Stimulated activated CD8-positive, alpha-beta memory T cell treated with anti-CD3 and anti-CD28 coated beads, Interleukin-4, amount 100 ng/mL, for 4 hours (primary cell): ENCODE measurements at places on chromosomes 11 and 22.

DNA sequence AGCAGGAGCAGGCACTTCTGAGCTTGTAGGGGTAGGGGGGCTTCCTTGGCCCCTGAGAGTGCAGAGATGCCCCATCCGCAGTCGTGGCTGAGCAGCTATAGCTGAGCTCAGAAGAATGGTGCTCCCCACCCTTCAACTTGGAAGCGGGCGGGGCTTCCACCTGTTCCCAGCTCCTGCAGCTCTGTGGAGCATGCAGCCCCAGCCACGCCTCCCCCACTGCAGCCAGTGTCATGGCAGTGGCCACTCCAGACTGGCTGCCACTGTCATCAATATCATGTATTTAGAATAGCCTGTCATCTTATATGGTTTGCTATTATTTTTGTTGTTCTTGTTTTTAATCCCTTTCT lies 213.1 kb downstream of the LRRC4C start:
- DNase-seq = no peak

- DNase-seq = peak; percentile 73
Observed at GRCh38 chr22:30287648-30288418, 1.5 kb downstream of the CASTOR1 start.

- DNase-seq = no peak
Observed at GRCh38 chr22:37186997-37187522, 987 bp downstream of the C1QTNF6 start.

DNA sequence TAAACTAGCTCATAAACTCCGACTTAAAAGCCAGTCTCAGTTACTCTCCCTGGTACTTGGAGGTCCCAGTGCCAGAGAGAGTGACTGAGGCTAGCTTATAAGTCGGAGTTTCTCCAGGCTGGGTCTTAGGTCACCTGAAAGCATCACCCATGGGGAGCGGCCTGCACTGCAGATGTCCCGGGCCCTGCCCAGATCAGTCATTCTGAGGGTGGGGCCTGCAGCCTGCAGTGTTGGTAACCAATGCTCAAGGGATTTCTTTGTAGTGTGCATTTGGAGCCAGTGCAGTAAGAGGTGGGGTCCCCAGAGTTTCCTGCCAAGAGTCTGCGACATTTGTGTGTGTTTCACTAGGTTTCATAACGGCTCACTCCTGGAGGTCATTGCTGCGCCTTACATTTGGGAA lies 14.8 kb downstream of the TAB1 start:
- DNase-seq = no peak

DNA sequence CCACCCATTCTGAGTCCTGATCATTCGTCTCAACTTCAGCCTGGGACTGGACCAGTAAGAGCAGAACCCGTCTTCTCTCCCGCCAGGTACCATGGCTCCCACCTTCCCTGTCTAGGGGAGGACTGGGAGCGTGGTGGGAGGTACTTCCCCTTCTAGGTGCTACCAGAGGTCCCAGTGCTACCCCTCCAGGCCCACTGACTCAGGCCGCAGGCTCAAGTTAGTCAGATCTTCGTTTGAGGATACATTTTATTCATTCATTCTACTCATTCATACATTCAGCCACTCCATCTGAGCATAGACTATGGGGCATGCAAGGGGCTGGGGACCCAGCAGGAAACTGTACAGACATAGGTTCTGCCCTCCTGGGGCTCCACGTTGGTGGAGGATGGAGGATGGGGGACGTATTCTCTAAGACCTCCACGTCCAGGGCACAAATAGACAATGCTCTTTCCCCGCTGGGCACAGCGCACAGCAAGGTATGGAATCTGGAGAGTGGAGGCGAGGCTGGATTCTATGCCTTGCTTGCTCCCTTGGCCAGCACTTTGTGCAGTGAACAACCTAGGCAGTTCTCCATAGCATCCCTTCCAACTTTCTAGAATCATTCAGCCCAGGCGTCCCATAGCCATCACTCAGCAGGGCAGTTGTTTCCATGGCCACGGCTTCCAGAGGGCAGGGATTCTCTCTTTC lies 1.0 kb upstream of the RAB3IL1 start:
- DNase-seq = no peak

- DNase-seq = no peak
Observed at GRCh38 chr11:68979931-68980775, 633 bp downstream of the MRGPRD start.

DNA sequence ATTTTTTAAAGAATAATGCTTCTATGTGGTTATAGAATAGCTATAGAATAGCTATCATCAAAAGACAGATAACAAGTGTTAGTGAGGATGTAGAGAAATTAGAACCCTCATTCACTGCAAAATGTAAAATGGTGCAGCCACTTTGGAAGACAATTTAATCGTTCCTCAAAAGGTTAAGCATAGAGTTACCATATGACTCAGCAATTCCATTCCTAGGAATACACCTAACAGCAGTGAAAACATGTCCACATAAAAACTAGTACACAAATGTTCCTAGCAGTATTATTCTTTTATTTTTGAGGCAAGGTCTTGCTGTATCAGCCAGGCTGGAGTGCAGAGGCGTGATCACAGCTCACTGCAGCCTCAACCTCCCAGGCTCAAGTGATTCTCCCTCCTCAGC lies 34.0 kb downstream of the RTL6 start:
- no peak for DNase-seq

- no peak for DNase-seq
Observed at GRCh38 chr22:31046539-31047226, 34.4 kb upstream of the SMTN start.

DNA sequence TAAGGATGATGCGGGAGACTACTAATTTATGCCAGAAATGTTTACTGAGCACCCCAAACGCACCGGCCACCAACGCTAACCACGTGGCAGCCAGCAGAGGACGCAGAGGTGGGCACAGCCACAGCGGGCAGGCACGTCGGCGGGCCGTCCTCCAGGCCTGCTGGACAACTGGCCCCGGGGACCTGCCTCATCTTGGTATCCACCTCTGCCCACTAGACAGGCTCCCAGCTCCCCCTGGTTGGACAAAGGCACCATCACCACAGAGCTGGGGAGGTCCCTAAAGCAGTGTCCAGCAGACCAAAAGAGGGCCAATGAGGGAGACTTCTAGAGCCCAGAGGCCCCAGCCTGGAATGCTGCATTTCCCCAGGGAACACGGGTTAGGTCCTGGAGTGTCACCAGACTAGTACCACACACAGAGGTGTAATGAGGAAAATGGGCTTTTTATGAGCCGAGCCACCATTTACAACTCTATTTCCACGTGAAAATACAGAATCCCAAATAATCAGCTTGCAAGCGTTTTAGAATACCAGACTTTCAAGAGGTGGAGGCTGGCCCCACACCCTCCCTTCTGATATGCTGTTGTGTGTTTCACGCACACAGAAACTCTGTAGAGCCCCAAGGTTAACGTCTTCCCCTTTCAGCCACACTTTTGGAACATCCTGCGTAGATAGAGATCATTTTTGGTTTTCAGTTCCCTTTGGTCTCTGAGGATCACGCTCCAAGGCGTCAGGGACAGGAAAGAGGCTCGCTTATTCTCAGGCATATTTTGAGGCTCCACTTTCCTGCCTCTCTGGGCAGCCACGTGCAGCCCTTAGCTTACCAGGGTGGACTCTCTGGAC lies 23.7 kb upstream of the BID start:
- no peak for DNase-seq

DNA sequence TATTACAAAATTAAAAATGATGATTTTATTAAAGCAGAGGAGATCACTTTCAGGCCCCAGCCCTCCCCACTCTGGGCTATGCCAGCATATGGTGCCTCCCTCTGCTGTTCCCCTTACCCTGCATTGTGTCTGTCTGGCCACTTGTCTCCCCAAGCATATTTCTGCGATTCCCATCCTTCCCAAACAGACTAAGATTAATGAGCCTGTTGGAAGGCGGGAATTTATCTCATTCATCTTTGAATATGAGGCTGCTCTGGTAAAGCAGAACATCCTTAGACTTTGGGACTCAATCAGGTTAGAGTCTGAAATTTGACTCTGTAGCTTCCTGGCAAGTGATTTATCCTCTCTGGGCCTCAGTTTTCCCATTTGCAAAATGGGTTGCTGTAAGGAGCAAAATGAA lies 25.7 kb downstream of the AMPD3 start:
- DNase-seq = no peak

DNA sequence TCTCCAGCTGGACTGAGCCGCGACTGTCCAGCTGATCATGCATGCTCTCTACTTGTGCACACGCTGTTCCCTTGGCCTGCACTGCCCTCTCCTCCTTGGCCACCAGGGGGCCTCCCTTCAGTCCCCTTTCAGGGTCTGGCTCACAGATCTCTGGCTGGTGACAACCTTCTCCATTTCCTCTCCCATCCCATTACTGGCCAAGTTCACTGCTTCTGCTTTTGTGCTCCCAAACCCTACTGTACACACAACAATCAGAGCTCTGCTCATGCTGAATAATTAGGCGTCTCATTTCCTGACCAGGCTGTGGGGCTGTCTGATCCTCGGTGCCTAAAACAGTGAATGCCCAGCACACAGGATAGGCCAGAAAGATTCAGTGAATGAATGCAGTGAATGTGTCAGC lies 224.0 kb upstream of the NARS2 start:
- no peak for DNase-seq

DNA sequence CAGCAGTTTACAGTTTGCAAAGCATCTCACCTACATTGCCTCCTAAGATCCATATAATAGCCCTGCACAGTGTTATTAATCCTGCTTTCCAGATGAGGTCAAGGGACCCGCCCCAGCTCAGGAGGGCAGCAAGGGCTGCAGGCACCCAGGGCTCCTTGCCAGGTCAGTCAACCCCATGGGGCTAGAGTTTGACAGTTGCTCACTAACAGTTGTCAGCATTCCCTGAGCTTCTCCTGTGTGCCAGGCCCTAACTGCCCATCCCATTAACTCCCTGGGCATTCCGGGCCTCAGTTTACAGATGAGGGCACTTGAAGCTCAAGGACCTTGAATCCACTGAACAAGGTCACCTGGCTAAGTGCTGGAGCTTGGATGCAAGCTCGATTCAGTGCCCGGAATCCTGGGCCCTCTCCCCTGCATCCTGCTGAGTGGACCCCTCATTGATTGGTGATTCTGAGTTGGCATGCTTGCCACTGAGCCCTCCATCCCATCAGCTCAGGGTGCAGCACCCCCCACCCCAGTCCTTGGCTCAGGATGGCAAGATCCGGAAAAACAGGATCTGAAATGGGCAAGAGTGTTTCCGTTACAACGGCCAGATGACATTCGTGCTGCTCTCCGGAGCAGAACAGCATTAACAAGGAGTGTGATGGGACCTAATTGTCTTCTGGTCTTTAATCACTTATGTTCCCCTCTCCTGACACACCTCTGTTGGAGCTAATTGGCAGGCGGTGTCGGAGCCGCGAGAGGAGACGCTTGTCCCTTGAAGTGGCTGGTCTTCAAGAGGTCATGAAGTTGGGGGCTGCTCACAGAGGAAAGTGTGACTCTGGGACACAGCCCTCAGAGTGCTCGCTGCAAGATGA lies 87.4 kb upstream of the SHISAL1 start:
- no peak for DNase-seq

GRCh38 chr22:36424901-36425579 lies 37.3 kb upstream of the MYH9 start:
- no peak for DNase-seq

GRCh38 chr11:96054870-96055705 lies 131.2 kb upstream of the MTMR2 start:
- no peak for DNase-seq

DNA sequence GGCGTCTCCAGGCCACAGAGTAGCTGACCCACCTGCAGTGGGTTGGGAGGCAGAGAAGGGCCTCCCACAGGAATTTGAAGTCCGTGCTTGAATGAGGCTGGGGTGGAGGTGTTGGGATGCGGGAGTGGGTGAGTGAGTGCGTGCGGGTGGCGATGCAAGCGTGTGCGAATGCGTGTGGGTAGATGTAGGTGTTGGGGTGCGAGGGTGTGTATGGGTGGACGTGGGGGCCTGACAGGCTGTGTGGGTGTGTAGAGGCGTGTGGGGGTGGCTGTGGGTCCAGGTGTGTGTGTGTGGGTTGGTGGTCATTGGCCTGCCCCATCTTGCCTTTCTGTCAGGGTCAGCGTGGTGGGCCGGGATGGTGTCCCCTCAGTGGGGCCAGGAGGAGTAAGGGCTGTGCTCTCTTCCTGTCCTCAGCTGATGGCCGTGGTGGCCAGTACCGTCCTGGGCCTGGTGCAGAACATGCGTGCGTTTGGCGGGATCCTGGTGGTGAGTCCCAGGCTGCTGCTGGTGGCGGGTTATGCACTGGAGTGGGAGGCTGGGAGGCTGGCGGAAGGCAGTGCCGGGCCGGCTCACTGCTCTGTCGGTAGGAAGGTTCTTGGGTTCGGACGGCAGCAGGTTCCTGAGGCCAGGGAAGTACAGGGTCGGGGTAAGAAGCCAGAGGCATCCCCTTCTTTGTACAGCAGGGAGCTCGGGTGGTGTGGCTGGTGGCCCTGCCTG lies 35.0 kb downstream of the TPCN2 start:
- DNase-seq = no peak

GRCh38 chr11:12285106-12285505 lies 92.3 kb upstream of the PARVA start:
- DNase-seq = no peak

DNA sequence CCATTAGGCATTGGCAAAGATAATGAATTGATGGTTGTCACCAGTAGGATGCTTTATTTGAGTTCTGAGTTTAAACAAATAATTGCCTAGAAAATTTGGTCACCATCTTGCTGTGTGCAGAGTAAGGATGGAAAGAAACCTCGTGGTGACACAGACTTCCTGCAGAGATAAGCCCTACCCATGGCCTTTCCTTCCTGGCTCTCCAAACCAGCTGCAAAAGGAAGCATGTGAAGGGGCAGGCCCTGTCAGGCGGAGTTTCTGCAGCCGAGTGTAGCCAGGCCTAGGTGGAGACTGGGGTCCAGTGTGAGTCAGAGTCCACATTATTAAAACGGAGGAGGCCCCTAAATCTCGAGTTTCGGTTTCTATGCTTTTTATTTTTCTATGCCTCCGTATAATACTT lies 83.1 kb upstream of the ADSL start:
- no peak for DNase-seq

DNA sequence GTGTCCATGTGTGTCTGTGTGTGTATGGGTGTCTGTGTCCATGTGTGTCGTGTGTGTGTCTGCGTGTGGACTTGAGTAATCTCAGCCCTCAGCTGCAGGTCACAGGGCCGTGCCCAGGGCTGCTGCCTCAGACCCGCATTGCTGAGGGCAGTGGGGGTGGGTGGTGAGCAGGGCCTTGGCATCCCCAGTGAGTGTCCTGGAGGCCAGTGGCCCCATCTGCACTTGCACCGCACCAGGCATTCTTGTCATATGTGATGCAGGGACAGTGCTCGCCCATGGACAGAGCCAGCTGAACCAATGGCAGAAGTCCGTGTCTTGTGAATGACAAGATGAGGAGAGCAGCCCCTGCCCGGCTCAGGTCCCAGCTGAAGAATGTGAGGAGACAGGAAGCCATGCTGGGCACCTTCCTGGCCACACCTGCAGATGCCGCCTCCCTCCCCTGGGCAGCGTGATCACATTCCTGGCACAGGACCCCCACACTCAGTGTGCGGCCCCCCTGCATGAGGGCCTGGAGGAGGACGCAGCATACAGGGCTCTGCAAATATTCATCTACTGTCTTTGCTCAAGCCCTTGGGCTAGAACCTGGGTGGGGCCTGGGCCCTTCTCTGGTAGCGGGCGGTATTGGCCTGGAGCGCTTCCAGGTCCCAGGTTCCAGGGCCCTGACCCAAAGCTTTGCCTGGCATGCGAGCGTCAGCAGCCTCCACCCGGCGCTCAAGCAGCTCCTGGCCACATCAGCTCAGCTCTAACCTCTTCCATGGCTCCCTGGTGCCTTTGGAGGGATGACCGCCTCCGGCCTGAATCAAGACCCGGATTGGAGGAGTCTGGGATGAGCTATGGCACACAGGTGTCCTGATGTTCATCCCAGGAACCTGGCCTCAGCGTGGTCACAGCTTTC lies 3.9 kb downstream of the ALDH3B2 start:
- DNase-seq = no peak
